Amniotic epithelial cell (primary cell): ENCODE measurements at places on chromosomes 3 and 15.

GRCh38 chr15:62977952-62978811, 64.4 kb upstream of the TPM1 start:
- DNase-seq, result peak; percentile 33

DNA sequence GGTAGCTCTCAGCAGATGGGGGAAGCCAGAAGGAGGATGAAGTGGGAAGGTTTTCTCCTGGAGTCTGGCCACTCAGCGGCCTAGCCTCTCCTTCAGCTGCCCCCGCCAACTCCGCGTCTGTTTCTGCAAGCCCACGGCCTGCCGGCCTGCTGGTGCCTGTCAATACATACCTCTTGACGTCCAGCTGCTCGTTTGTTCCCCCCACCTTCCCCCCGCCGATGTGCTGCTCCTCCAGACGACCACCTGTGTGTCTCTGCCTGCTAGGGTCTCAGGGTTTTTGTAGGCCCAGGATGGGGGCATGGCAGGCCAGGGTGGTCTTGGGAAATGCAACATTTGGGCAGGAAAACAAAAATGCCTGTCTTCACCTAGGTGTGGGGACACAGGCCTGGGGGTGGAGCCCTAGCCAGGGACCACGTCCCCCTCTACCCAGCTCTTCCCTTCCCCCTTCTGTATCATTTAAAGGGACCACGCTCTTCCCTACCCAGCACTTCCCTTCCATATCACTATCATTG, 137.8 kb downstream of the ALCAM start:
- no peak for DNase-seq

- no peak for DNase-seq
Observed at GRCh38 chr3:46922426-46922825, 44.9 kb downstream of the PTH1R start.

- no peak for DNase-seq
Observed at GRCh38 chr15:55113736-55114135, 83.0 kb downstream of the RSL24D1 start.

DNA sequence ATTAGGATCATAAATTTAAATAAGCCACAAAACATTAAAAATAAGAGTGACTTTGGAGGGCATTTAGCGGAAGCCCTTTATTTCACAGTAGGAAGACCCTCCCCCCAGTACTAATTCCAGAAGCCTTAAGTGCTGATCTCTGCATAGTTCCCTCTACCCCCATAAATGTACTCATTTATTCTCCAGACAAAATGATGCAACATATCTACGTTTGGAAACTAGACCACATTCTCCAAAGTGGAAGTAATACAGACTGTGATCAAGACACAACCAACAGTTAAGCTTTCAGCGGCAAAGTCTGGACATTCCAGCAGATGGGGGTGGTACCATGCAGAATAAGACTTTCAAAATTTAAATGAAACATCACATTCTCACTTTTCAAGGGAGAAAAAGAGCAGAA, 44.8 kb upstream of the RPS17 start:
- DNase-seq, result peak; percentile 55

DNA sequence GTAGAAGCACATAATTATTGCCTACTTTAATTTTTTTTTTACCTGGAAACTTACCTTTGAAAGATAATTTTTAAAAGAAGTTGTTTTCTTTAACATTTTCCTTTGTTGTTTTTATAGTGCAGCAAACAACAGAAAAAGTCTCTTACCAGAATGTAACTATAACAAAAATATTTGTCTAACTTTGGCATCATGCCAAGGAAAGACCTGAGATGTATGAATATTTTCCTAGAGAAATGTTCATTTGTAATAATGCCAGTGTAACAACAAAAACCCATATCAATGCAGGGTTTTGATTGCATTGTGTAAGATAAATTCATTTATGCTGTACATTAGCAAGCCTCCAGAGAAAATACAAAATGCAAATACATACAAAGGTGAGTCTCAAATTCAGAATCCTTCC, 775.7 kb downstream of the SI start:
- no peak for DNase-seq

- DNase-seq, result no peak
Observed at GRCh38 chr15:84037301-84037700, 198.3 kb upstream of the GOLGA6L4 start.

- peak; percentile 94 for DNase-seq
Observed at GRCh38 chr3:123096731-123097130, 29.9 kb downstream of the PDIA5 start.

GRCh38 chr3:14764331-14765059, 54.3 kb upstream of the FGD5 start:
- peak; percentile 23 for DNase-seq

DNA sequence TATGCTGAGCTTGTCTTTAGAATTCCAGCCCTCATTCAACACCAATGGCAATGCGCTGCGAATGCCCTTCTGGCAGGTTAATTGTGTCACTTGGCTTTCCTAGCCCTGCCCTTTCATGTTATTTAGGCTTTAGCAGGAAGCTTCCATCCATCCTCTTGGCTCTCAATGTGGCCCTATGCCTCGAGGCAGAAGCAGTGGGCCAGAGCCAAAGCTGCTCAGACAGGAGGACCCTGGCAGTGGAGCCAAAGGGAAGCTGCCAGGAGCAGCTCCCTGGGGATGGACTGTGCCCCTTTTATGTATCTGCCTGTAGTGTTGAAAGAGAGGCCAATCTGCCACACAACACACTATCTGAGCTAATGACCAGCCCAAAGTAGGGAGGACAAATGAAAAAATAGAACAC, 376.4 kb downstream of the CTNNB1 start:
- DNase-seq, result no peak

DNA sequence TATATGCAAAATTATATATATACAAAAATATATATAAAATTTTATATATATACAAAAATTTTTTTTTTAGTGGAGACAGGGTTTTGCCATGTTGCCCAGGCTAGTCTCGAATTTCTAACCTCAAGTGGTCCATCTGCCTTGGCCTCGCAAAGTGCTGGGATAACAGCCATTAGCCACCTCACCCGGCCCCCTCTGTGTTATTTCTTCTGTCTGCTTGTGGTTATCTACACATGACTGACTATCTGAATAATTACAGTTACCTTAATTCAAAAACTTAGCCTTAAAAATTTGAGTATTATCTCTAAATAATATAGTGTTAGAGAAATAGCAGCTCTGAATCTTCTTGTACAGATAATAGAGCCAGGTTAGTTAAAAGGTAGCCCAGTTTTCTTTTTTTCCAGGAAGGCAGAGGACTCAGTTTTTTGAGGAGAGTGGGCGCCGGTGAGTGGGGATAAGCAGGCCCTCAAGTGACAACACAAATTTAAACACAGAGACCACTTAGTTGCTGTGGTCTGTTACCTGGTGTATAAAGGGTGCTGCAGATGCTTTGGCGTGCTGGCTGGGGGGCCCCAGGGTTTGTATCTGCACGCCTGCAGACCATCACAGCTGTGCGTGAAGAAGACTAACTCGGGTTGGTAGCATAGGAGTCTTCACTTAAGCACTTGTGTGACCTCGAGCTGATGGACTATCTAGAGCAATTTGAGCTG, 83.7 kb downstream of the TRAK1 start:
- no peak for DNase-seq

DNA sequence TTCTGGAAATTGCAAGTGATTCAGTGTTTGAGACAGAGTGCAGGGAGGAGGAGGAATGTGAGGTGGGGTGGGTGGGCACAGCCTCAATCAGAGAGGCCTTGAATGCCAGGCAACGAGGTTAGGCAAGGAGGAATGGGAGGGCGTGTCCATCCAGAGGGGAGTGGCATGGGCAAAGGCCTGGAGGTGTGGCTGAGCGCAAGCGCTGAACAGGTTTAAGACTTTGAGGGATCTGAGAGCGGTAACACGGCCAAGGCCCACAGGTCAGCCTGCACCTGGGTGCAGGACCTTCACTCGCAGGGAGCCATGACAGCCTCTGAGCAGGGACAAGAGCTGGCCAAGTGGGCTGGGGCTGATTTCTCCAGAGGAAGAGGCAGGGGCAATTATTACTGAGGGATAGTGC, 125.9 kb downstream of the TPRA1 start:
- no peak for DNase-seq

- no peak for DNase-seq
Observed at GRCh38 chr15:56812961-56813360, 79.7 kb upstream of the ZNF280D start.

DNA sequence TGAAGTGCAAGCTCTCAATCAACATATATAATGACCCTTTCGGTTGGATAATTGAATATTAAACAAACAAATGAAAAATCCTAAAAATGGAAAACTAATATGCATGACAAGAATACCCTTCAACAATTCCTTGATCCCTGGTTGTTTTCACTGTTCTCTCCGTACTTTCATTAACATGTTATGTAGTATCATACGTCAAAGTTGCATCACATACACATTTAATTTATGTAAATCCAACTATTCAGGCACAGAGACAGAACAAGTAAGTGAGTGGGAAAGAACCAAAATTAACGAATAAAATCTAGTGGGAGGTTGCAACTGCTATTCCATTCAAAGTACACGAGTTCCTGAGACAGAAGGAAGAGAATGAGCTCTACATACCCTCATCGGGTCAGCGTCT, 176.0 kb downstream of the SUCLG2 start:
- no peak for DNase-seq

DNA sequence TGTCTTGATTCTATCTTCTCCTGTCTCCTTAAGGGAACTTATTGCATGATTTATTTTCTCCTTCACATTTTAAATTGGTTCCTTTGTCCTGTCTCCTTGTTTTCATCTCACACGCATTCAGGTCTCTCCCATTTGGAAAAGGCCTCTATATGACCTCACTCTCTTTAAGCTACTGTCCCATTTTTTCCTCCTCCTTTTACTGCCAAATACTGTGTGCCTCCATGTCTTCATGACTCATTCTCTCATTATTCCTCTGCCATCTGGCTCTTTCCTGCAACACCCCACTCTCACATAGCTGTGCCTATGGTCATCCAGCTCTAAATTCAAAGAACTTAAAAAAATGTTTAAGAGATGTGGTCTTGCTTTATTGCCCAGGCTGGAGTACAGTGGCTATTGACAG, 48.0 kb downstream of the TYRO3 start:
- DNase-seq, result peak; percentile 80

DNA sequence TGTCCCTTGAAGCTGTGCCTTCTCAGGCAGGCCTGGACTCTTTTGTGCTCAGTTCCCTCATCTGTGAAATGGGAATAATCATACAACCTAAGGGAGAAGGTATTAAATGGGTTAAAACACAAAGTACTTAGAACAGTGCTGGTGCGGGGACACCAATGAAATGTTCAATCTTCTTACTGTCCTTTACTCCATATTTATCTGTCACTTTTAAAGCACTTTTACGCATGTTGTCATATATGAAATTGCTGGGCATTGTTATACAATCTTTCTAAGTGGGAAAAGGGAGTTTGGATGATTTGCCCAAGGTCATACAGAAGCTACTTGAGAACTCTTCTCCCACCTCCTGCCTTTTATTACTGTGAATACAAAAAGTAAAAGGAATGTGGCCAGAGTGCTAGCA, 87.8 kb upstream of the PSMD6 start:
- DNase-seq, result no peak

- no peak for DNase-seq
Observed at GRCh38 chr3:181417748-181418147, 294.0 kb upstream of the SOX2 start.

GRCh38 chr3:76943671-76944070, 96.2 kb upstream of the ROBO2 start:
- DNase-seq, result no peak

DNA sequence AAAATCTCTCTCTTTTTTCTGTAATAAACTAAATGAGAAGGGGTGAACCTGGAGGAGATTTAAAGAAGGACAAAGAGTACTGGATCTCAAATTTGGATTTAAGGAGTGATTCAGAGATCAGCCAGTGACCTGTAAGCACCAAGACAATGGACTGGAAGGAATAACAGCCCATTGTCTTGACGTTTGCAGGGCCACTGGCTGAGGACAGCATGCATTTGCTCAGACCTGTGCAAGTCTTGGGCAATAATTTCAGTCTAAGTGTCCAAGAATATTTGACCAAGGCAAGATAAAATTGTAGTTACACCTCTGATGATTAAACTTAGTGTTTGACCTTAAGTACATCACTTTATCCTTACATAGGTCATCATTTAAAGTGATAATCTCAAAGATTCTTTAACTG, 55.8 kb upstream of the OSTN start:
- DNase-seq, result no peak

GRCh38 chr3:186461141-186461540, 83.0 kb downstream of the CRYGS start:
- peak; percentile 86 for DNase-seq

DNA sequence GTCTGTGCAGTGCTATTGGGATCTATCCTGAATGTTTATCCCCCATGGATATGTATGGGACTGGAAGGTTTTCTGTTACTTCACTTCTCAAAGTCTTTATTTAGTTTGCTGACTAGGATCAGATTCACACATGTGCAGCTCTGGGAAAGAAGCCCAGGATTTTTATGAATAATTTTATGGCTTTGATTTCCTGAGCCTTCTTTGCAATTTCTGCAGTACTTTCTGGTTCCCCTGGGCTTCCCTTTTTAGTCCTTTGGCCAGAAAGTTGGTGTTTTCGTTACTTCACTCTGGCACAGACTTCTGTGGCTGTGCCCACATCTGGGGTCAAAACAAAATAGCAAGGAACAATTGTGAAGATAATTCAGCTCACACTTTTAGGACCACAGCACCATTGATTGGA, 721.0 kb downstream of the OTOL1 start:
- no peak for DNase-seq

- no peak for DNase-seq
Observed at GRCh38 chr3:72587282-72587681, 261.0 kb downstream of the SHQ1 start.

GRCh38 chr15:72685301-72685924, 569 bp downstream of the HIGD2B start:
- no peak for DNase-seq

DNA sequence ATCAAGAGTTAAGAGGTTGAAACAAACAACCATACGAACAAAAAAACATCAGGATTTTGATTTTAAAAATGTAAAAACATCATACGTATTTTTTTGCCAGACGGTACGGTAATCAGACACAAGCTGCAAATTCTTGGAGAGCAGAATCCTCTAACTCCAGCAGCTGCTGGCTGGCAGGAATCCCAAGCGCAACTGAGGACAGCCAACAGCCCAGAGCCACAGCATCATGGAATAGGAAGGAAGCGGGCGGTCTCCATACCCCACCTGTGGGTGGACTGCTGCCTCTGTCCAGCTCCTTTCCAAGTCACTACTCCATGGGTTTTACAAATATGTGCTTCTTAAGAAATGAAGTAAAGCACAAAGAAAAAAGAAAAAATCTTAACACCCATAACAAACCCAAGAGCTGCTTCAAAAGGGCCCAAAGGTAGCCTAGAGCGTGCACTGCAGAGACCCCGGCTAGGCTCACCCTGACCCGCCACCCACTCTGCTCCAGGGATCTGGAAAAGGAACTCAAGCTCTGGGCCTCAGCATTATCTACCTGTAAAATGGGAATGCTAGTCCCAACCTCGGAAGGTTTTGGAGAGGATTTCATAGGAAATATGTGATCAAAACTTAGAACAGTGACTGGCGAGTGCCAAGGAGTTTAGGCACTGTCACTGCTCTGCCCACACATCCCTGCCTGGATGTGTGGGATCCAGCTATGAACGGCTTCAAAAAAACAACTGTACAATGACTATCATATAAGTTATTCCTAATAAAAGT, 33.4 kb downstream of the ZXDC start:
- no peak for DNase-seq

- DNase-seq, result peak; percentile 27
Observed at GRCh38 chr3:13009132-13009945, 63.9 kb downstream of the IQSEC1 start.
